ENCODE measurements at places on chromosomes 3 and 15. TPM values are rescaled to one million over a fixed set of nuclear protein-coding genes. Genes with fewer than 3 reads are reported as not detected.
A peak's percentile ranks its signal among the peaks of the same experiment; 100 is the strongest.

DNA sequence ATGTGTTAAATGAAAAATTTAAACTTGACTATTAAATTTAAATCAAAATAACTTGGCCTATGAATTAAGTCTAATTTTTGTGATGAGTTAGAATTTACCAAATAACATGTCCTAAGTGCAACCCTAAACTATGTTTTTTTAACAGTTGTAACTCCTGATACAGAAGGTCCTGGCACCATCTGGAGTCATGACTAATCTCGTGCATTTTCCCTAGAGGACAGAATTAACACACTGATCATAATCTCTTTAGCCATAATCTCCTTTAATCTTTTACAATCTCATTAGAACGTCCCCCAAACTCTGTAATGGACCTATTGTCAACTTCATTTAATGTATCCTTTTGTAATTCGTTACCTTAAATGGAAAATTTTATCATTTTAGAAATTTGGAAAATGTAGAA, 100.6 kb downstream of the SUCNR1 start:
- DNase-seq, result no peak
- peaks cover 7% of the 10 kb centered on the region for H3K4me1 ChIP-seq
- no peak overlapping the region for H3K4me3 ChIP-seq
- H3K36me3 ChIP-seq, result no peaks in the 10 kb centered on the region

- H3K36me3 ChIP-seq, result no peaks in the 10 kb centered on the region
- peaks cover 17% of the 10 kb centered on the region for H3K4me1 ChIP-seq
- H3K4me3 ChIP-seq, result no peak overlapping the region
- no peak for DNase-seq
These were observed 201.8 kb downstream of the ABHD5 start for GRCh38 chr3:43892526-43892925.

DNA sequence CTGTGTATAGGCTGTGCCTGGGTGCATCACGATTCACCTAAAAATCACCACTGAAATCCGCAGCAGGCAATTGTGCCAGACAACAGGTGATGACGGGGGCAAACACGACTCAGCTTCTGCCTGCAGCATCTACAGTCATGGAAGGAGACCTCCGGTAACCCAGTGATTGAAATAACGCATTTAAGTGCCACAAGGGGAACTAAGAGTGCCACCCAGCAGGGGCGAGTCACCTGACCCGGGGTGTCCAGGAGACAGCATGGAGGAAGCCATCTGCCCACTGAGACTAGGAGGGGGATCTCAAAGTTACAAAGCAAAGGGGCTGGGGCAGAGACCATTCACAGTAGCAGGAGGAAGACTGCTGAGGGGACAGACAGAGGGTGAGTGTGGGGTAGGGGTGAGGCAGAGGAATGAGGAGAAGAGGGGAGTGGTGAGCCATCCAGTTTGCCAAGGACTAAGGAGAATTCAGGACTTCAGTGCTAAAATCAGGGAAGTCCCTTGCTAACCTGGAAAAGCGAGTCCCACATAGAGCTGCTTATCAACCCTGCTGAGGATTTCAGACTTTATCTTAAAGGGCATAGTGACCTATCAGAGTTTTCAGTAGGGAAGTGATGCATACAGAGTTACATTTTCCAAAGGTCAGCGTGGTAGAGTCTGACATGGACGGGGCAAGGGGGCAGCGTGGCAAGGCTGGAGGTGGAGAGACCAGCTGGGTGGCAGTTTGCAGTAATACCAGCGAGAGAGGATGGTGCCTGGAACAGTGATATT, 256.7 kb upstream of the HES1 start:
- no peak overlapping the region for H3K27ac ChIP-seq
- no peaks in the 10 kb centered on the region for H3K36me3 ChIP-seq
- no peak overlapping the region for H3K4me3 ChIP-seq
- DNase-seq, result no peak
- peaks cover 19% of the 10 kb centered on the region for H3K4me1 ChIP-seq
- H3K27me3 ChIP-seq, result no peaks in the 10 kb centered on the region

Gene SPG21
- 33.0 TPM for total RNA-seq

GRCh38 chr15:34621675-34622074, 38.2 kb upstream of the GOLGA8B start:
- no peak for DNase-seq
- no peaks in the 10 kb centered on the region for H3K36me3 ChIP-seq
- no peak overlapping the region for H3K4me3 ChIP-seq
- no peaks in the 10 kb centered on the region for H3K27me3 ChIP-seq
- no peak overlapping the region for H3K27ac ChIP-seq
- no peaks in the 10 kb centered on the region for H3K4me1 ChIP-seq

DNA sequence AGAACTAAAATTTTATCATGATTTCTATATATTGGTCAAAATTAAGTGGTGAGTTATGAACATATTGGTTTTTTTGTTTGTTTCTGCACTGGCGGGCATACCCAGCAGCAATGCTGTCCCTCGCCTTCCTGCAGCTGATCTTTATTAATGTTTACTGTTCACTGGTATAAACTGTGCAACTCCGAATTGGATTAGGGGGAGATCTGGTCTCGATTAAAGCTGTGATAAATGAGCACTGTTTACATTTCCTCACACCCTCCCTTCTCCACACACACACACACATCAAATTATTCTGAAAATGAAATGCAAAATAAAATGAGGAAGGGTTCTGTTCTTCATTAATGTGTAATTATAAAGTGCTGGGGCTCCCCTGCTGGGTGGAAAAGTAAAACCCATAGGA, 48.5 kb upstream of the DAZL start:
- DNase-seq, result no peak
- H3K27ac ChIP-seq, result no peak overlapping the region
- no peak overlapping the region for H3K4me3 ChIP-seq
- H3K36me3 ChIP-seq, result no peaks in the 10 kb centered on the region
- H3K4me1 ChIP-seq, result no peaks in the 10 kb centered on the region
- no peaks in the 10 kb centered on the region for H3K27me3 ChIP-seq

GRCh38 chr3:133896002-133896761, 500 bp upstream of the RAB6B start:
- no peak overlapping the region for H3K27ac ChIP-seq
- H3K27me3 ChIP-seq, result no peaks in the 10 kb centered on the region
- DNase-seq, result no peak
- H3K4me1 ChIP-seq, result peaks cover 19% of the 10 kb centered on the region

Gene SLC33A1
- 42.2 TPM for total RNA-seq

DNA sequence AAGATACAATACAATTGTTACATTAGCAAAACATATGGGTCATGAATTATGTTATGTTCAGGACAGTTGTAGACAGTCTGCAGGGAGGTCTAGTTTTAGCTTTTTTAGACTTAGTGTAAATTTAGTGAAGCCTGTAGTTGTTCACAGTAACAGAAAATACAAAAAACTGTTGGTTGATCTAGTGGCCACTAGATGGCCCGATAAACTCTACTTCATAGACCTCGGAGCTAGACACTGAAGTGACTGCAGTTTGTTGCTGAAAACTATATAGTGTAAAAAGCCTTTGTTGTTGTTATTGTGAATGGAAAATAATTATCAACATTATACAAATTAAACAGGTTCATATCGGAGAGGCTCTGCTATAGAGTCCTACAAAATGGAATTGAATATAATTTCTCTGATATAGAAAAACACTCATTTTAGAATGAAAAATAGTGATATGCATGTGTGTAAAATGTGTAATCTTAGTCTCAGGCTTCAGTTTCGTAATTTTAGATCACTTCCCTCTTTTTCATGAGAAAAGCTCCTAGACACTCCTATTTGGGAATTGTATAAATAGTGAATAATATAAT, 18.3 kb downstream of the MAGEL2 start:
- H3K27ac ChIP-seq, result no peak overlapping the region
- H3K4me1 ChIP-seq, result no peaks in the 10 kb centered on the region
- H3K36me3 ChIP-seq, result no peaks in the 10 kb centered on the region
- no peak overlapping the region for H3K4me3 ChIP-seq
- no peaks in the 10 kb centered on the region for H3K27me3 ChIP-seq

- DNase-seq, result no peak
- peaks cover 3% of the 10 kb centered on the region for H3K4me1 ChIP-seq
- no peak overlapping the region for H3K4me3 ChIP-seq
These were observed 232.0 kb upstream of the IGF1R start for GRCh38 chr15:98416222-98416855.

DNA sequence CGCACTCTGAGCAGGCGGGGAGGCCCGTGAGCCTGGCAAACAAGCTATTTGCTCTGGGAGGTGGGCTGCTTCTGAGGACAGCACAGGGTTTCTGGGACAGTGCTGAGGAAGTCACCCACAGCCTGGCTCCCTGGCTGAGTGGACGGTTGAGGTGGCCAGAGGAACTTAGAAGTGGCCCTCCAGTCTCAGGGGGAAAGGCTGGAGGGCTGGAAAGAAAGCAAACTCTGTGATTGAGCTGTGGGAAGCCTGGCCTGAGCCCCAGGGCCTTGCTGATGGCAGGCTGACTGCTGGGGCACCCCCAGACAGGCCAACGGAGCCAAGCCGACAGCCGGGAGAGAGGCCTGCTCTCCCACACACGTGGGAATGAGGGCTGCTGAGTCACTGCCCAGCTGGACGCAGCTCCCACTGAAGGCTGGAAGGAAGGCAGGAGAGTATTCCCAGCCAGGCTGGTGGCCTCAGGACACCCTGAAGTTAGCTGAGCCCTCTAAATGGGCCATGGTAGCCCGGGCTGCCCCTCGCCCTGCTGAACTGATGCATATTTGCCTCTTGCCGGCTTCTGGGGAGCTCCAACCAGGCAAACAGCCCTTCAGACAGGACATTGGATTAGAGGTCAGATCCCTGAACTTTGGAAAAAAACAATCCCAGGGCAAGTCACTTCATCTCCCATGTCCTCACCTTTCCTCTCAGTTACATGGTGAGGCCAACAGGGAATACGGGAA, 98.0 kb upstream of the TLE3 start:
- H3K27ac ChIP-seq, result peak overlapping the region; percentile 72
- DNase-seq, result peak; percentile 88
- H3K4me3 ChIP-seq, result no peak overlapping the region
- no peaks in the 10 kb centered on the region for H3K27me3 ChIP-seq

Gene AMIGO3
- 2.0 TPM for total RNA-seq

Gene SAMMSON
- total RNA-seq, result not detected

All from body of pancreas (tissue), 4 donors.